Activated T-cell treated with anti-CD3 and anti-CD28 coated beads, Interleukin-2, amount 50 U/mL, for 1 hour (primary cell): ENCODE measurements at places on chromosomes 4 and X.

DNA sequence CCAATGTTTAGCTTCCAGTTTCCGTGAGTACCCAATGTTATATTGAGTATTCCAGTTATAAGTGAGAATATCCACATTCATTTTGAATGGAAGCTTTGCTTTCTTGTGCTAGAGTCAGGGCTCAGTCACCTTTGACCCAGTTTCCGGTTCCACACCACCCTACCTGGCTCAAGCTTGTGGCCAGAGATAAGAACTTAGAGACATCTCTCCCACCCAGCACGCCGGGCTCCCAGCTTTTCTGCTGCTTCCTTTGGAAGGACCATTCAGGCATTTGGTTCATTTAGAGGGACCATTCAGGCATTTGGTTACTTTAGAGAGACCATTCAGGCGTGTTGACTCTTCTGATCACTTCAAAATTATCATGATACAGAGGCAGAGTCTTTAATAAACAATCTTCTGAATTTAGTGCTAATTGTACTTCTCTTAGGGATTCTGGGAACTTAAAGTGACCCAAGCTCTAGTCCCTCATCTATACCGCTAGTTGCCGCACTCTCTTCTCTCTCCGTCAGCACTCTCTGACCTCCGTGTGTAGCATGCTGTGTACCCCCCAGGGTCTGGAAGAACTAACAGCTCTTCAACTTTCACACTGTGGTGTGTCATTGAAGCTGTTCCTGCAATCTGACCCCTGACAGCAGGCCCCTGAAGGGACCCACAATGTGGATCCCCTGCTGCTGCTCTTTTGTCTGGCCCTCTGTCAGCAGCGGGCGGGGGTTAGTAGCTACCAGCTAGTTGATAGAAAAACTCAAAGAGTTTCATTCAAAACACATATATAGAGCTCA, 943.1 kb downstream of the ARAP2 start:
- DNase-seq = no peak

GRCh38 chrX:72584163-72584562, 11.5 kb upstream of the HDAC8 start:
- DNase-seq = no peak

DNA sequence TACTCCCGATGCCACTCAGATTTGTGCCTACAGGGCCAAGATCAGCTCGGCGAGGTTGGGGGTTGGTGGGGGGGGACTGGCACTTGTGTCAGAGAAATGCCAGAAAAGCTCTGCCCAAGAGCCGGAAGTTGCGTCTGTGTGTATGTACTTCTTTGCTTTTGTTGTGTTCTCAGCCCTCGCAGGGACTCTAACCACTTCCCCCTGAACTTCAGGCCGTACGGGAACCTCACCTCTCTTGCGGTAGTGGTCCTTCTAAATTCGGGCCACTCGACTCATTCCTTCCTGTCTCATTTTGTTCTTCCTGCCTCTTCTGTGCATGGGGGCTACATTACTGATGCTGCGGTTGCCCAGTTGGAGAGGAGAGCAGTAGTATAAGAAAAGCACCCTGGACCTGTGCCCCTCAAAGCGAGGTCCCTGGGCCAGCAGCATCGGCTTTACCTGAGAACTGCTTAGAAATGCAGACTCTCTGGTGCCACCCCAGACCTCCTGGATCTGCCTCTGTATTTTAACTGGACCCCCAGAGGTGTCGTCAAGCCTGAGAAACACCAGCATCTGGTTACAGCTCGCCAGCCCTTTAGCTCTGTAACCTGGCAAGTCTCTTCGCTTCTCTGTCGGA, 146.3 kb upstream of the RPS6KA3 start:
- peak; percentile 39 for DNase-seq

GRCh38 chr4:13872155-13872554, 244.6 kb upstream of the BOD1L1 start:
- DNase-seq = no peak

- no peak for DNase-seq
These were observed 101.1 kb downstream of the CBLL2 start for GRCh38 chrX:22373766-22374165.

DNA sequence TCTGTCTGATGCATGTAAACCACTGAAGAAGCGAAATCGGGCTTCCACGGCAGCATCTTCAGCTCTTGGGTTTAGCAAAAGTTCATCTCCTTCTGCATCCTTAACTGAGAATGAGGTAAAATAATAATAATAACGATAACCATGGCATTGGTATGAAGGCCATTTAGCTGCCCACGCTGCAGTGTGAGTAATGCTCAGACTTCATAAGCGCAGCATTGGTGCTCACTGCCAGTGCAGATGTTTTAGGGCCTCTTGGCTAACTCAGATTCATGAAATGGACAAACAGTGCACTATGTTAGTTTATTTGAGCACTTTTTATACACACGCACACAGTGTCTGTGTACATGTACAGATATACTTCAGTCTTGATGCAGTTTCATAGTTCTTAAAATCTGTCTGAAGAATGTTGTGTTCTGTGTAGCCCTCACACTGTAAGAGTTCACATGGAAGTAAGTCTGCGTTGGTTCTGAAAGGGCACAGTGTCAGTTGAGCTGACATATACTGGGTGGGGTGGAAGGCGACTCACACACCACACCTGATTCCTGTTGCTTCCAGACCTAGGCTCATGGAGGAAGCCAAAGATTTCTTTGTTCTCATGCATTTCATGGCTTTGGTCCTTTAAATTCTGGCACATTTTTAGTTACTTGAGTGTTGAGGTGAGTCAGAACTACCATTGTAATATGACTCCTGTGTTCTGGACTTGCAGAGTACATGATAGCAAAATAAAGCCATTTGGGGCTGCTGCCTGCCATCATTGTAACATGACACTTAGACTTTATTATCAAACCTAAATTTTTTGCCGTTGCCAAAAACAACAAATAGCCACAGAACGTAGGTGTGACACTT, 68.7 kb downstream of the NSD2 start:
- no peak for DNase-seq

- no peak for DNase-seq
These were observed 231.4 kb downstream of the QDPR start for GRCh38 chr4:17280261-17281018.

DNA sequence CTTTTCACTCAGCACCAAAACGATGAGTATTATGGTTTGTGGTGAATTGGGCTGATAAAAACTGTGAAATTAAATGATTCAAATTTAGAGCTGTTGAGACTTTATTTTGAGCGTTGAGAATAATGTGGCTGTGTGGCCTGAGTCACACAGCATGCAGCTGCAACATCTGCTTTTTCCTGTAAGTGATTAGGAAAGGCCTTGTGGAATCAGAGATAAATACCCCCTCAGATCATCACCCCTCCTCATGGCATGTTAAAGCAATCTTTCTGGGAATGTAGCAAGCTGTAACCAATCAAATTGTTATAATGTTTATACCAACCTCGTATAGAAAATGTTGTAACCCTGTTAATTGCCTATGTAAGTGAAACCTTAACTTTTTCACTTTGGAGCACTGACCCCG, 90.0 kb upstream of the GRPR start:
- no peak for DNase-seq

GRCh38 chr4:33453436-33453835, 2733.3 kb downstream of the PCDH7 start:
- DNase-seq = no peak

DNA sequence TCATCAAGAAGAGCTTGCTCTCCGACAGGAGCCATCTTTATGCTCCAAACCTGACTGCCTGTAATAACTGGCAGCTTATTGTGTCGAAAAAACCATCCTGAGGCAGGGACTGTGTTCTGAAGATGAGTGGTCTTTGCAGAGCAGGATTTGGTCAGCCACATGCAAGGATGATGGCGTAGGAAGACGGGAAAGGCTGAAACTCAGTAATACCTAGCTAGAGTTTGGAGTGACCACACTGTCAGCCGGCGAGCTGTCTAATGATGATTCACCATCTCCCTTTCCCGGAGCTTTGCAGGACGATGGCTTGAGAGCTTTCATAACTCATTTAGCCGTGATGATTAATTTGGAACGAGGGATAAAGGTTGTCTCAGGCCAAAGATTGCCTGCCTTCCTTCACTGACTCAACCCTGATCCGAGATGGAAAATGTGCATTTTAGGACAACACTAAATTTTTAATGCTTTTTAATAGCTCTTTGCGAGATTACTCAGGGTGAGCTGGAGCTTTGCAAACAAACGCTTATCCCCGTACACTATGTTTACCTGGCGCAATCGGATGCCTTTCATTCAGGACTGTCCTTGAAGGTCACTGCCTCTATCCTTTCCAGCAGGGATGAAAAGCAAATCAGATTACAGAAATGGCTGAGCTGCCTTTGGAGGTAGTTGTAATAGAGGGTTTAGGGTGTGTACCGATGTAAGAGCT, 288.5 kb downstream of the ASMT start:
- no peak for DNase-seq

GRCh38 chrX:136030303-136031191, 45.3 kb downstream of the SLC9A6 start:
- DNase-seq = no peak

DNA sequence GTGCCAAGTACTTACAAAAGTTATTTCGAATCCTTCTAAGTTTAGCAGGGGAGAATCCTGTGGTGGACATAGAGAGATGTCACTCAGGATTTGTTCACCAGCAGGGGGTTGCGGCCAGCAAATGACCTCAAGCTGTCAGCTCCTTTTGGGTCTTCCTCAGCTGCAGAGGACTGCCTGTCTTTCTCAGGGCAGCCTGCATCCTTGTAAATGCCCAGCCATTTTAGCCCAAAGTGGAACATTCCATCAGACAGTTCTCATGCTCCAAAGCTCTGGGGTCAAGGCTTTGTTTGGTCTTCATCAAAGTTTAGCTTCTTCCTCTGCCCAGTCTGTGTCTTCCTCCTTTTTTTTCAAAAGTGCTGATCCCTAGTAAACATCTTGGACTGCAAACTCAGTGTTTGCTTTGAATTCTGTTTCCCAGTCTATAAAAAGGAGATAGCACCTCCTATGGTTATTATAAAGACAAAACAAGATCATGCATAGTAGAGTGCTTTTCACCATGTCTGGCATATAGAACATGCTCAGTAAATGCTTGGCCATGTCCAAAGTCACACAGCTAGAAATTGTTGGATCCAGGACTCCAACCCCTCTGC, 156.4 kb upstream of the GATB start:
- DNase-seq = no peak

- DNase-seq = no peak
These were observed 1091.0 kb downstream of the C4orf33 start for GRCh38 chr4:130186931-130187330.

DNA sequence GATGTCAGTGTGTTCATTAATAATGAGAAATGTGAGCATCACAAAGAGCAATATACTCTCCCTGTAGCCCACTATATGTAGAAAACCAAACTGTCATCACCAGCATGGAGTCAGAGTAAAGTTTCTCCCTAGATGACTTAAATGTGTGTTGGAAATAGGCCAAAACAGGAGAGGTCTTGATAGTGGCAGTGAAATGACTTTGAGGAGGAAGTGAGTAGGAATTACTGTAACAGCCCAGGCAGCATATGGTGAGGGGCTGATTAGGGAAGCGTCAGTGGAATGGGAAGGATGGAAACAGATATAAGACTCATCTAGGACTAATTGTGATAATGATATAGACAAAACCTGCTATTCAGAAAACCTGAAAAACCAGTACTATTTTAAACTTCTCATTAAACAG, 83.9 kb downstream of the ATXN3L start:
- DNase-seq = no peak

DNA sequence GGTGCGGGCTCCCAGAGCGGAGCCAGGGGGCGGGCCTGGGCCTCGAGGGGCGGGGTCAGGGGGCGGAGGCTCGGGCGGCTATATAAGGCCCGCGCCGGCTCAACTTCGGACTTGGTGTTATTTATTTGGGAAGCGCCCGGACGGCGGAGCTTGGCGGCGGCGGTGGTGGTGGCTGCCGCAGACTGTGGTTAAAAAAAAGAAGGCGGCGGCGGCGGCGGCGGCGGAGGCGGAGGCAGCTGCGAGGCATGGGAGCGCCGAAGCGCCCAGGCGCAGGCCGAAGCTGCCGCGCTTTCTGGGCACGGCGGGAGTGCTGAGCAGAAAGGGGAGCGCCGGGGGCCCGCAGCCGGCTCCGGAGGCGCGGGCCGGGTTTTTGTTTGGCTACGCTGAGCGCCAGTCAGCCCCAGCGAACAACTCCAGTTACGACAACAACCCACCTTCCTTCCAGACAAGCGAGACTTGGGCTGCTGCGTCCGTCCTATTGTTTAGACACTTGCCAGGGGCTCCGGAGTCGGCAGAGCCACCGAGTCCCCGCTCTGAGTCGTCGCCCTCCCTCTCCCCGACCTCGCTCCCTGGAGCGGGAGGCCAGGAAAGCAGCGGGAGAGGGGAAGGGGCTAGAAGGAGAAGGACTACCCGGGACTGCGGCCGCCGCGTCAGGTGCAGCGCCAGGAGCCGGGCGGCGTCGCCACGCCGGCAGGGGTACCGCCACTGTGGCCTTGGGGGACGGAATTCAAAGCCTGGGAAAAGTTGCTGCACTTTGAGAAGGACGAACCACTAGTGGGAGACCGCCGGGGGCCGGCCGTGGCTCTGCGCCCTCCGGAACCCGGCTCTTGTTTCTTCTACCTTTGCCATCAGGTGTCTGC, at the start of gene SLIT2:
Gene SLIT2, plus strand, starts transcription at position 110 of the 860 bp plus-strand sequence. CDS start 1,911 bp downstream, outside the sequence.
- DNase-seq = peak; percentile 16

GRCh38 chrX:15293451-15293850, 22.0 kb downstream of the ASB11 start:
- DNase-seq = no peak

- no peak for DNase-seq
These were observed 359.6 kb downstream of the HS3ST1 start for GRCh38 chr4:11069083-11069482.

- no peak for DNase-seq
These were observed 5.7 kb downstream of the TCEANC start for GRCh38 chrX:13658602-13659001.
